ENCODE measurements at places on chromosomes 2 and 18.

DNA sequence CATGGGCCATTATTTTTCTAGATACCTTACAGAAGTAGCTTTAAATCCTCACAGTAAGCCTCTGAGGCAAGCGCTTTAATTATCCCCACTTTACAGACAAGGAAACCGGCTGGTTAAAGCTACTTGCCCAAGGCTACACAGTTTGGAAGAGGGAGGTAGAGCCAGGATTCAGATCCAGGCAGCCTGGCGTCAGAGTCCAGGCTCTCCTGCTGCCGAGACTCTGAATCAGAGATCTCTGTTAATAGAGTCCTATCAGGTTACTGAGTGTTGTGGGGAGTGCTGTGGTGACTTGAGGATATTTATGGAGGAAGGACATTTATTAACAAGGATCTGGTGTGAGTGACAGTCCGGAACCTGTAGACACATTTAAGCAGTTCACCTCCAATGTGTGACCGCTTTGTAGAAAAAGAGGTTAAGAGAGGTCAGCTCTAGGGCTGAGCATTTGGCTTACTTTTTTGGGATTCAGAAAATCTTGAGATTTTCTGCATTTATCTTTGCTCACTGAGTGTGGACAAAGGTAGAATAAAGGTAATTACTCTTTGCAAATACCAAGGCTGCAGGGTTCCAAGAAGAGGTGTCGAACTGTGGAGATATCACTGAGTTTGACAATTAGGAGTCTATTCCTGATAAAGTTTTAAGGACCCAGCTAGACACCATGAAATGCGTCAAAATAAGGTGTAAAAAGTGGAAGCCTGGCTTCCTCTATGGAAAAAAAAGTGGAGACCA, 1.6 kb upstream of the CEP192 start:
- DNase-seq = no peak

DNA sequence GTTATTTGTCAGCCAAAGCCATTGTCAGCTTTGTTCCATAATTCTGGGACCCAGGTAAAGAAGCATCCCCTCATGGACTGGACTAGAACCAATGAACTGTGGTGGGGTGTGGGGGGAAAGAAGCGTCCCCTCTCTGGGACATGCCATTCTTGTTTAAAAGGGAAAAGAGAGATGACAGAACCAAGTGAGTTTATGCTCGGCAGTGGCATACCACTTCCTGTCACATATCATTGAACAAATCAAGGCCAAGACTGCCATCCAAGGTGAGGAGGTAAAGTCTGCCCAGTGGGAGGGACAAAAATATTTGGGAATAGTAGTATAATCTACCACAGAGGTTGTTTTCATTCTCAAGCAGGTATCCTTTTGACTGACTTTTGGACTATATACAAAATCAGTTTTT, 4.7 kb upstream of the GLS start:
- peak; percentile 41 for DNase-seq

- no peak for DNase-seq
These were observed 55.6 kb upstream of the MAP4K3 start for GRCh38 chr2:39492716-39493115.

DNA sequence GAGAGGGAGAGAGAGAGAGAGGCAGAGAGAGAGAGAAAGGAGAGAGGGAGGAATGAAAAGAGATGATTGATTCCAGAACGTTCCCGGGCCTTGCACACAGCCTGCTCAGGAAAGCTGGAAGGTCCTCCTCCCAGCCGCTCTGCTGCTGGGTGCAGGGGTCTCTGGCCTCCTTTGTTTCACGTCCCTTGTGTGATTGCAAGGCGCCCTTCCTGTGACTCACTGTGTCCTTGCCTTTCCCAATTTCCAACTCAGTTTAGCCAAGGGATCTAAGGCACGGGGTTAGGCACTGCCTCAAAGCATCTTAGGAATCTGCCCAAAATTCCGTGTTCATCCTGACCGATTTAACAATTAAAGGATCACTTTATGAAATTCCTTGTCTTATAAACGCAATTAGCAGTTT, 221.2 kb downstream of the KLHL29 start:
- no peak for DNase-seq

- DNase-seq = no peak
These were observed 42.0 kb downstream of the MAPRE2 start for GRCh38 chr18:35083174-35083712.

- DNase-seq = no peak
These were observed 140.0 kb downstream of the ZEB2 start for GRCh38 chr2:144379851-144380311.

- no peak for DNase-seq
These were observed 12.3 kb upstream of the SNTG2 start for GRCh38 chr2:938181-939005.

- DNase-seq = no peak
These were observed 900 bp downstream of the C18orf32 start for GRCh38 chr18:49486134-49486533.

- DNase-seq = no peak
These were observed 266.9 kb downstream of the GLI2 start for GRCh38 chr2:121002597-121002996.

- DNase-seq = no peak
These were observed 201.2 kb downstream of the SLC4A10 start for GRCh38 chr2:161825429-161825828.

GRCh38 chr18:12092398-12093229, 1.0 kb upstream of the ANKRD62 start:
- no peak for DNase-seq

GRCh38 chr2:34123996-34124785, 525.1 kb upstream of the FAM98A start:
- DNase-seq = no peak

GRCh38 chr18:35002120-35002519, 39.1 kb upstream of the MAPRE2 start:
- no peak for DNase-seq

DNA sequence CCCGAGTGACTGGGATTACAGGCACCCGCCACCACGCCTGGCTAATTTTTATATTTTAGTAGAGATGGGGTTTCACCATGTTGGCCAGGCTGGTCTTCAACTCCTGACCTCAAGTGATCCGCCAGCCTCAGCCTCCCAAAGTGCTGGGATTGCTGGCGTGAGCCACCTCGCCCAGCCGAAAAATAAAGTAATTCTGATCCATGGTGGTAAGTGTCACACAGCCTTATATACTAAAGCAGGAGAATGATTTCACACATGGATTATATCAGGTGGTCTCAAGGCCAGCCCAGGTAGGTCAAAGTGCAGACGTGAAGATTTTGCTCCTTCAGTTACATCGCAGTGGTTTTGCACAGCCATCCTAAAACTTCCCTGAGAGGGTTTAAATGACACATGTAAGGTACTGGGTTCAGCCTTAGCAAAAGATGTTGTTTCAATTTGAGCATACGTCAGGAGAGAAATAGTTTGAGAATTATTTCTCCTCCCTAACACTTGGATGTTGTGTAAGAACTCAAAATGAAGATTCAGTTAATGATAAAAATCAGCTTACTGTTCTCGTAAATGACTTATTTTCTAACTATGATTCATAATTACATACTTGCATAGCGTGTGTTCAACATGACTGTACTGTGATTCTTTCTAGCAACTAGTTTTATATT, 93.0 kb upstream of the SLC39A10 start:
- DNase-seq = peak; percentile 69

- DNase-seq = no peak
These were observed 78.1 kb downstream of the SPHKAP start for GRCh38 chr2:228103379-228103778.

- no peak for DNase-seq
These were observed 55.6 kb downstream of the CCDC85A start for GRCh38 chr2:56239437-56239836.

DNA sequence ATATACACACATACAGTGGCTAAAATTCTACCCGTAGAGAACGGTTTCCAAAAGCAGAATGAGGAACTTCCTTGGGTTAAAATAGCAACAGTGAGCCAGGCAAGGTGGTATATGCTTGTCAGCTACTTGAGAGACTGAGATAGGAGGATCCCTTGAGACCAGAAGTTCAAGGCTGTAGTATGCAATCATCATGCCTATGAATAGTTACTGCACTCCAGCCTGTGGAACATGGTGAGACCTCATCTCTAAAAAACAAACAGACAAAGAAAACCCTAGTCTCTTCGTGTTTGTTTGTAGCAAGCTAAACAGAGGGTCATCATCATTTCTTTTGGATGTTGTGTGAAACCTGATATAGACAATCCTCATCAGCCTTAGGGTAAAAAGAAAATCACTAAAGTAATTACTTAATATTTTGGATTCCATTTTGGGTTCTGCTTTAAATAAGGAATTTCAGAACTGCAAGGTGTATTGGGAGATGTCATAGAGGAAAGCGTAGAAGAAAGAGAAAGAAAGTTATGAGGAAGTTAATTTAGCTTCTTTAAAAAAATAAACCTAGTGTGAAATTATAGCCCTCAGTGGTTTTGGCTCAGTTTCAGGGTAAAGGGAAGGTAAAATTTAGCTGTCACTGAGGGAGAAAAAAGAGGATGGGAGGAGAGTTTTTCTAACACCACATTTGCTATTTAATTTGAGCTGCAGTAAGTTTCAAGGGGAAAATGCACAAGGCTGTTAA, 46.5 kb downstream of the PLEK start:
- no peak for DNase-seq

DNA sequence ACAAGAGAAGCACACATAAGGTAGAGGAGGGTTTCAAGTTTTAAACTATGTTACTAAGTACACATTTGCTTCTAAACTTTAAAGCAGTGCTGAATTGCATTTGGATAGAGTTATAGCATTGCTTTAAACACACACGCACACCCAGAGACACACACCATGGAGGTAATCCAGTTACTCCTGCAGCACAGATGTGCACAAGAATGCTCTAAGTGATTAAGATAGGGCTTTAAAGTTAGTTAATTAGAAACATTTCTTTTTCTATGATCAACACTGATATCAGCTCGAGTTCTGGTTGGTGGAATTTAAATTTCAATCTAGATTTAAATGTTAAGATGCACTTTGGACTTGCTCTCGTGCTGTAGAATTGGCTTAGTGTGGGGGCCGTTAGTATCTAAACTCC, 492.3 kb downstream of the ZEB2 start:
- no peak for DNase-seq

- DNase-seq = no peak
These were observed 39.4 kb downstream of the SLC14A2 start for GRCh38 chr18:45654677-45655076.

- no peak for DNase-seq
These were observed 6.6 kb downstream of the SIX2 start for GRCh38 chr2:45002686-45003085.

DNA sequence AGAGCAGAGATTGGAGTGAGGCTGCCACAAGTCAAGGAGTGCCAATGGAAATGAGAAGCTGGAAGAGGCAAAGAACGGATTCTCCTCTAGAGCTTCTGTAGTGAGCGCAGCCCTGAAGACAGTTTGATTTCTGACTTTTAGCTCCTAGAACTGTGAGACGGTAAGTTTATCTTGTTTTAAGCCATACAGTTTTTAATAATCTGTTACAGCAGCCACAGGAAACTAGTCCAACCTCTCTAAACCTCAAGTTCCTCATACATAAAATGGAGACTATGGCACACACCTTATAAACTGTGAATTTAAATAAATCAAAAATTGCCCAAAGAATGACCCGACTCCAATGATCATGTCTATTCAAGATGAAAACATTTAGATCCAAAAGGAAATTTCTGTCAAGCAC, 596.5 kb downstream of the BCL11A start:
- DNase-seq = no peak

DNA sequence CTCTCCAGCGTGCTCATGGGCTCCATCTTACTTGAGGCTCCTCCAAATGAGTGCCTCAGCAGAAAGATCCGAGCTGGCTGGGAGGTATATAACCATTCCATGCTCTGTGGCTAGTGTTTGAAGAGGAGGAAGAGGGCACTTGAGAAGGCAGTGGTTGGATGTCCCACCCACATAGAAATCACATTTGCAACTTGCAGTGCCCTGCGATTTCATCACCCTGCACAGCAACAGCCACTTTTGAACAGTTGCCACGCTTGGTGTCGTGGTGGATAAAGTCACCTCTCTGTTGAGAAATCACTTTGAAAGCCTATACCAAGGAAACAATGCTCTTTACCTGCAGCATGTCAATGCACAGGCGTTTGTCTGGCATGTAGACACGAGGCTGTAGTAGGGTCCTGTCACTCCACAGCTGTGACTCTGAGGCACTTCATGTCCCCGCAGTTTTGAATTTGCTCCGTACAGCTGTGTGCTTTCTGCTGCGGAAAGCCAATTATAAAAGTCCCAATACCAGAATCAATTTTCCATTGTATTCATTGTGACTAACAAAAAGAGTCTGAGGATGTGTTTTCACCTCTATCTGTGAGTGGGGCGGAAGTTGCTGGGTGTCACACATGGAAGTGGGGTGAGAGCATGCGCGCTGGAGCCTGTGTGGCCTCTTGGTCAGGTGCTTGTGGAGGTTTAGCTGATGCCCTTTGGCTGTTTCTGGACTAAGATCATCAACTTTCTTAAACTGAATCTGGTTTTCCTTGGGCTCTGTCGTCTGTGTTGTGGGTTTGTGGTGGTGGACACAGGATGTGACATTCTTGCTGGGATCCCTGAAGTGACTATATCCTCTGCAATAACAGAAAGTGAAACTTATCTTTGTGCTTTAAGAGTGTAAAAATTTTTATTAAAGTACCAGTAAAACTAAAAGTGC, 2.8 kb downstream of the CNDP2 start:
- peak; percentile 80 for DNase-seq

DNA sequence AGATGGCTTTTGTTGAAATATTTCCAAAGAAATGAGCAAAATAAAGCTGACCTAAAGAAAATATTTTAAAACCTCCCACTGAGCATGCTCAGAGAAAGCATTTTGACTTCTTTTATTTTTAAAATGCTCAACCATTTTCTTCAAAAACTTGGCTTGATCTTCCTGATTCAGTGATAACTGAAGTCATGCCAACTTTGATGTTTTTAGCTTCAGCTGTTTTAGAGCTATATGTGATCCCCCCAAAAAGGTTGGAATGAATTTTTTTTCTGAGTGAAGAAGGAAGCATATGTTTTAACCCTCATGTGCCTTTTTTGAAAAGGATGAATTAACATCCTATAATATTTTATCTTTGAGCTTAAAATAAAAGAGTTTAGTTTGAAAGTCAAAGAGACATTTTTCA, 612.0 kb downstream of the ARHGAP15 start:
- no peak for DNase-seq

DNA sequence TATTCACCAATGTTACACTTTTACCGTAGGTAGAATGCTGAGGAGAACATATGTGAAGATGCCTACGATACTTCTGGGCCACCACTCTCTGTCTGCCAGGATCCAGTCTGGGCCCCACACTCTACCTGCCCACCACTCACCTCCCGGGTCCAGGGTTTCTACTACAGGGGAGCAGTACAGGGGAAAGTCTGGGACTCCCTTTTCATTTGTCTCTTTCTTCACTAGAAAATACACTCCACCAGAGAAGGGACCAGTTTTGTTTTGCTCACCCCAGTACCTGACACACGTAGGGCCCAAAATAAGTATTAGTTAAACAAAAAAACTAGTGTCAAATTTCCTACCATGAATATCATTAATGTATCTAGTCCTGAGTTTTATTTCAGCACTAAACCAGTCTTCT, 21.1 kb downstream of the KANSL3 start:
- DNase-seq = no peak

GRCh38 chr2:49796266-49796665, 642.0 kb upstream of the FSHR start:
- no peak for DNase-seq

All from CD4-positive, alpha-beta T cell treated with Interleukin-4 for 4 hours (primary cell).